T47D (cell line): ENCODE measurements at places on chromosomes 1 and 21.

GRCh38 chr1:171740987-171741871 lies 636 bp downstream of the VAMP4 start:
- peak; percentile 64 for DNase-seq

- no peak for DNase-seq
Measured at GRCh38 chr1:229758101-229759036, 132.3 kb downstream of the URB2 start.

GRCh38 chr1:155127105-155127966 lies at the start of gene EFNA1:
TSS of gene EFNA1 (plus strand) at chr1:155127876. CDS start at chr1:155127978, 102 bp downstream.
- peak; percentile 95 for DNase-seq

DNA sequence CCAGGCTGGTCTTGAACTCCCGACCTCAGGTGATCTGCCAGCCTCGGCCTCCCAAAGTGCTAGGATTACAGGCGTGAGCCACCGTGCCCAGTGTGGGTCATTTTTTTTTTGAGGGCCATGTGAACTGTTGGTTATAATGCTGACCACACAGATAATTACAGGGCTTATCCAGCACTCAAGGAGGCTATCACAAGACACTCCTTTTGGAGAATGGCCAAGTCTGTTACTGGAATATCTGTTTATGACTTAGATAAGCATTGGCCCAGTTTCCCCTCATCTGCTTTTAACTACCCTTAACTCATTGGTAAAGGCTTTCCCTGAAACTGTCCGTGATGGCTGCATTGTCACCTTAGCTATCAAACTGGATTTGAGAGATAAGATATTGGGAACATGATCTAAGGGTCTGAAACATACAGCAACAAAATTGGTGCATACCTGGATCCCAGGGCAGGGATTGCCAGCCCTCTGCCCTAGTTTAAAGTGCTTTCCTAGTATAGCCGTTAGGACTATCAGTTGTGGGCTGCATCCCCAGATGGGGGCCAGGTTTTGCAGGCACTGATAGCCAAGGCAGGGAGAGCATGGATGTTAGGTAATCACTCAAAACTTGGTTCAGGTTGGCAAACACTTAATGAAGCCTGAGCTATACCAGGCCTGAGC lies 15.6 kb downstream of the SZT2 start:
- no peak for DNase-seq

DNA sequence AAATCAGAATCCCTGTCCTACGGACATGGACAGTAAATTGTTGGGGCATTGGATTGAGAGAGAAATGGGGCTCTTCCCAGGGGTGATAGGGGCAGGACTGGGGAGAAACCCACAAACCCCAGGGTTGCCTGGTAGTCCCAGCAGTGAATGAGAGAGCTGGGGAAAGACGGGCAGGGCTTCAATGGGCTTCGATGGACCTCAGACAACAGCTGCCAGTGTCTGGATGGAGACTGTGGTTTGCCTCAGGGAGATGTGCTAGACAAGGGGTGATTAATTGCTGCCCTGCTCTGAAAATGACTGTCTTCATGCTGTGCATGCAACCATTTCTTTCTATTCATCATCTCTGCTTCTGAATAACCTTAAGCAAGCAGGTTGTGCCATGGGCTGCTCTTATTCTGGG lies 7.4 kb downstream of the GPR25 start:
- no peak for DNase-seq

DNA sequence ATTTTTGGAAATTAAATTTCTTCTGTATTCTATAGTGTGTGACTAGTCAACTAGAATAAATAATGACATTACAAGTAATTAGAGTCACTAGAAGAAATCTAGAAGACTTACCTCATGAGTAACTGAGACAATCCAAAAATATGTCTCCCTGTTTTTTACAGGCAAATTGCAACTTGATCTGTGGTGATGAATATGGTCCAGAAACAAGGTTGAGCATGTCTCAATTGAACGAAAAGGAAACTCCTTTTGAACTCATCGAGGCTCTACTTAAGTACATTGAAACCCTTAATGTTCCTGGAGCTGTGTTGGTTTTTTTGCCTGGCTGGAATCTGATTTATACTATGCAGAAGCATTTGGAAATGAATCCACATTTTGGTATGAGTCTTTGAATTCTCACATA lies 36.7 kb downstream of the DHX9 start:
- no peak for DNase-seq
